ENCODE measurements at places on chromosomes 11 and 22. TPM values are rescaled to one million over a fixed set of nuclear protein-coding genes. Genes with fewer than 3 reads are reported as not detected.

Gene FREY1
- total RNA-seq, result 1.5 TPM

Gene RRM1
- total RNA-seq, result 69.5 TPM

Gene CCDC89
- total RNA-seq, result 4.2 TPM

Gene CALCA
- total RNA-seq, result not detected

Gene TRPC6
- 0.89 TPM for total RNA-seq

Gene PLAAT3
- total RNA-seq, result 30.2 TPM

Gene CD6
- not detected for total RNA-seq

Gene GAB4
- total RNA-seq, result not detected

Gene KCNQ1
- not detected for total RNA-seq
